ENCODE measurements at places on chromosomes 2 and 18.

- DNase-seq, result no peak
These were observed 54.5 kb downstream of the BCL11A start for GRCh38 chr2:60498816-60499429.

GRCh38 chr18:59800897-59801296, 98.9 kb upstream of the PMAIP1 start:
- no peak for DNase-seq

DNA sequence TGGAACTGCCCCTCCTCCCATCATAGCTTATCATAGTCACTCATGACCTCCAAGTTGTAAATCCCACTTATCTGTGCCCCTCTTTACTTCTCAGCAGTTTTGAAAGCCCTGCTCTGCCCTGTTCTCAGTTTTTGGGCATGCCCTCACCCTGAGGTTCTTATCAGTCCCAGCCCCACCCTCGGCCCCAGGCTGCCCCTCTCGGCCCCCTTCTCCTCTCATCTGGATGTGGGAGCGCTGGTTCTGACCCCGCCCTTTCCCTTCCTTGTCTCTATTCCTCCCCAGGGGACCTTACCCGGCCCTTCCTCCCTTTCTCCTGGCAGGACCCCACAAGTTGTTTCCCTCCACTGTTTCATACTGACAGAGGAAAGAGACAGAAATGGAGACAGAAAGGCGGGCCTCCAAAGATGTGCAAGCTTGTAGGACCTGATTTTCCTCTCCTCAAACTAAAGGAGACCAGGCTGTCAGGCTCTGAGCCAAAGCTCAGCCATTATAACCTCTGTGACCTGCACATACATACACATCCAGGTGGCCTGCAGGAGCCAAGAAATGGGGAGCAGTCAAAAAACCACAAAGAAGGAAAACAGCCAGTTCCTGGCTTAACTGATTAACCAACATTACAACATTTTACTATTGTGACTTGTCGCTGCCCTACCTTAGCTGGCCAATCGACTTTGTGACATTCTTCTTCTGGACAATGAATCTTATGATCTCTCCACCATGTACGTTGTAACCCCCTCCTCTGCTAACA, 171.0 kb upstream of the HS6ST1 start:
- no peak for DNase-seq

GRCh38 chr2:30661173-30662107, 145.8 kb downstream of the CAPN13 start:
- DNase-seq, result no peak

DNA sequence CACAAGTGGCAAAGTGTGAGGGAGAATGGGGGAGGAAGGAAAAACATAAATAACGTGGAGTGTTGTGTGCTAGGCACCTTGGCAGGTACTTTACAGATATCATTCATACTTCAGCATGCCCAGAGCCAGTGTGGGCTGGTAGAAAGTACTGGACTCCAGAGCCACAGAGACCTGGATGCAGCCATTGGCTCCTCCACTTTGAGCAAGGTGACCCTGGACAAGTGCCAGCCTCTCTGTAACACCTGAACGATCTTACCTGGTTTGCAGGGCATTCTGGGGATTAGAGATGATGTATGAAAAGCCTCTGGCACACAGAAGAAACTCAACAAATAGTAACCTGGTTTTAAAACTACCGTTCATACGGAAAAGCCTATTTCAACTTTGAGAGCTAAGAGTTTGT, 6.3 kb downstream of the LOXHD1 start:
- DNase-seq, result no peak

- no peak for DNase-seq
These were observed 18.2 kb downstream of the BMP10 start for GRCh38 chr2:68853035-68853434.

- DNase-seq, result no peak
These were observed 12.1 kb upstream of the TPO start for GRCh38 chr2:1400943-1401735.

DNA sequence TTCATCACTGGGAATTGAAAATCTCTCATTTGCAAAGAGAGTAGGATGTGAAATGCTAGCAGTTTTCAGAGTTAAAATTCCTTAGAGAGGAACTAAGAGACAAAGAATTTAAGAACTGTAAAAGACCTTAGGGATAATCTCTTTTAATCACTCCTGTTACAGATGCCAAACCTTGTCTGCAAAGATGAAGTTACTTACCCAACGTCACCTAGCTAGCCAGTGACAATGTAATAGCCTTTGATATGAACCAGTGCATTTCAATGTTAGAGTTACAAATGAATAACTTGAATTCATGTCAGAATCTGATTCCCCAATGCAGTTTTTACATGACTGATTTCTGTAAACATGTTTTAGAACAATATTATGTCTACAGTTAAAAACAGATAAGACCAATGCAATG, 190.1 kb downstream of the LRP1B start:
- no peak for DNase-seq

GRCh38 chr2:141037361-141037760, 1093.5 kb downstream of the LRP1B start:
- DNase-seq, result no peak

- DNase-seq, result no peak
These were observed 96.6 kb upstream of the STK17B start for GRCh38 chr2:196268025-196268424.

DNA sequence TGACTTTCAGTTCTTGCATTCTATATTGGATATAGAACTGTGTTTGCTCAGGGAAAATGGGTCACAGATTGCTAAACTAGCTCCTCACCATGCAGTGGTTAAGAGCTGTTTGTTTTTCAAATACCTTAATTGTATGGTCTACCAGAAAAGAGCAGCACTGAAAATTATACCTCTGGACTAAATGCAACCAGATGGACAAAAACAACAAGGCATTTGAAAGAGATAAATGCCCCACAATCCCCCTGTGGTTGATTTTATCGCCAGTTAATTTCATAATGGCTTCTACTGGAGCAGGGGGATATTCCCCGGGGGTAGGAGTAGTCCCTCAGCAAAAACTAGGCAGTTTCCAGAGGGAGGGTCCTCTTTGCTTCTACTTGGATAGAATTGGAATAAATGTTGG, 267.9 kb upstream of the TNP1 start:
- DNase-seq, result no peak

DNA sequence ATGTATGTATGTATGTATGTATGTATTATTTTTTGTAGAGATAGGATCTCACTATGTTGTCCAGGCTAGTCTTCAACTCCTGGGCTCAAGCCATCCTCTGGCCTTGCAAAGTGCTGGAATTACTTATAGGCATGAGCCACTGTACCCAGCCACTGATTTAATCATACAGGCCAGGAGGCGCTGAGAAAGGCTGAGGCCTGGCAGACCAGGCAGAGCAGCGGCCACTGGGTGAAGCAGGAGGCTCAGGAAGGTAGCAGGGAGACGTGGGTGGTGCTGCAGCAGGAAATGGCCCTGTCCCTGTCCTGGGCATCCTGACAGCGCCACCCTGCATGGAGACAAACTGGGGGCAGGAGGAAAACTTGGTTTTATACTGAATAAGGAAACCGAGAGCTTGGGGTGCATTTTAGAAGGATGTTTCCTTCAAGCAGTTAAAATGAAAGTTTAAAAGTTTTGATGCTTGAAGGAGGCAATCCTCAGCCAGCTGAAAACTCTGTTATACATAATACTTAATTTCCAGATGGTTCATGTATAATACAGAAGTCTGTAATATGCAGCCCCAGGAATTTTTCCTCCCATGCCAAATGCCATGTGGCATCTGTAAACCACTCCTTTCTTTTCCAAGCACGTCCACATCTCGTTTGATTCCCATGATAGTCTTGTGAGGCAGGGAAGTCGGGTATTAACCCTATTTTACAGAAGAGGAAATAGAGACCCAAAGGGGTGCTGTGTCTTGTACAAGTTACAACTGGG, 182.4 kb downstream of the CELF4 start:
- DNase-seq, result no peak

- DNase-seq, result no peak
These were observed 786 bp downstream of the POLE4 start for GRCh38 chr2:74959106-74959751.

DNA sequence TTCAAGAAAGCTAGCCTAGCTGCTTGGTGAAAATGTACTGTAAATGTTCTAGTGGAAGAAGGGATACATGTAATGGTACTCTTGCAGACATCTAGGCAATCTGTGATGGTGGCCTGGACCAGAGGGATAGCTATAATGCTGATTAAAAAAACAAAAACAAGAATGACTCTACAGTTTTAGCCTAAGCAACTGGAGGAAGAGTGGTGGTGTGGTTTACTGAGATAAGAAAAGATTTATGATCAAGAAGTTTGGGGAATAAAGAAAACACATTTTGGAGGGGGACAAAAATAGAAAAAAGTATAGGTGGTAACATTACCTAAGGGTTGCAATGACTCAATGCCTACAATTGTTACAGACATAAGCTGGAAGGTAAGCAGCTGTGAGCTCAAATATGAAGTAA, 1080.7 kb upstream of the CELF4 start:
- DNase-seq, result no peak

GRCh38 chr2:157296490-157296889, 29.1 kb downstream of the ERMN start:
- no peak for DNase-seq

DNA sequence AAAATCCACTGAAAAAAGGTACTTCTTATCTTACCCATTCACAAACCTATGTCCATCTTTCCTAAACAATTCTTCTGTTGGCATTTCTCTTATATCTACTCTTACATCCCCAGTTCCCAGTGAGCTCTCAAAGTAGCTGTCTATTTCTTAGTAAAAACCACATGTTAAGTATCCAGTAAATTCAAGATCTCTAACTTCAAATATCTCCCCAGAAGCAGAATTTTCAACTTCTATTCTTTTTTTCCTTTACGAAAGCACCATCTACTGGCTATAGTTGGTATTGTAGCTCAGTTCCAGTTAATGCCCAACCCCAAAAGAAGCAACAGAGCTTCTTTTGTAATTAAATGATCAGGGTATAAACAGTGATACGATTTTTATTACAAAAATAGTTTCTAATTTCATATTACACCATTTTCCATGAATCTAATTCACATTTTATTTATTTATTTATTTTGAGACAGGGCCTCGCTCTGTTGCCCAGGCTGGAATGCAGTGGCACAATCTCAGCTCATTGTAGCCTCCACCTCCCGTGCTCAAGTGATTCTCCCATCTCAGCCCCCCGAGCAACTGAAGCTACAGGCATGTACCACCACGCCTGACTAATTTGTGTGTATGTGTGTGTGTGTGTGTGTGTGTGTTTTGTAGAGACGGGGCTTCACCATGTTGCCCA, 28.5 kb downstream of the HRH4 start:
- DNase-seq, result no peak

DNA sequence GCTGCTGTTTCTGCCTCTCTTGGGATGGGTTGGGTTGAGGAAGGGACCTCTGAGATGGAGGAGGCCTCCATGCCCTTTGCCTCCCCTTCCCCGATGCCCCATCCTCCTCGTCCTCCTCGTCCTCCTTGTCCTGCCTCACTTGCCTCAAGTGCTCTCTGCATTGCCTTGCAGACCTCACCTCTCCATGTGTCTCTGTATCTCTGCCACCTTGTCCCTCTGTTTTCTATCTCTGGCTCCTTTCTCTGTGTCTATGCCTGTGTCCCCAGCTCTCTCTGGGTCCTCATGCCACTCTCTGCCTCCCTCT, 87.5 kb downstream of the MCFD2 start:
- DNase-seq, result no peak

Data from cortex of kidney (tissue), 1 donor.